Smooth muscle cell of the brain vasculature (primary cell): ENCODE measurements at places on chromosomes 7 and 10.

DNA sequence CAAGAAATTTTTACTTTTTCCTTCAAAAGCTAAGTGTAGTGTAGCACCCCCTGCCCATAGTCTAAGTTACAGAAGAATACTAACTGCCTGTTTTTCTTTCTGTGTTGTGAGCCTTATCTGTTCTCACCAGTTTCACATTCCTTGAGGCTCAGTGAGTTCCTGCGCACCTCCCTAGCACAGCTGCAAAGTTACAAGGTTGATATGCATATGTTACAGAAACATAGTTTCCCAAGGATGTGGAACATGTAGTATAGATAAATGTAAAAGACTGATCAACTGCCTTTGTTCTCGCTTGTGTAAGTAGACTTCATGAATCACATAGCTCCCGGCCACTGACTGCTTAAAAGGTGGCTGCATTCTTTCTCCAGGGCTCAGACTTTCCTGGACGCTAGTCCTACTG, 6.7 kb upstream of the ZNF33B start:
- DNase-seq, result no peak

GRCh38 chr7:42180806-42181205, 56.2 kb downstream of the GLI3 start:
- no peak for DNase-seq

GRCh38 chr10:8133146-8133545, 78.7 kb downstream of the GATA3 start:
- no peak for DNase-seq

DNA sequence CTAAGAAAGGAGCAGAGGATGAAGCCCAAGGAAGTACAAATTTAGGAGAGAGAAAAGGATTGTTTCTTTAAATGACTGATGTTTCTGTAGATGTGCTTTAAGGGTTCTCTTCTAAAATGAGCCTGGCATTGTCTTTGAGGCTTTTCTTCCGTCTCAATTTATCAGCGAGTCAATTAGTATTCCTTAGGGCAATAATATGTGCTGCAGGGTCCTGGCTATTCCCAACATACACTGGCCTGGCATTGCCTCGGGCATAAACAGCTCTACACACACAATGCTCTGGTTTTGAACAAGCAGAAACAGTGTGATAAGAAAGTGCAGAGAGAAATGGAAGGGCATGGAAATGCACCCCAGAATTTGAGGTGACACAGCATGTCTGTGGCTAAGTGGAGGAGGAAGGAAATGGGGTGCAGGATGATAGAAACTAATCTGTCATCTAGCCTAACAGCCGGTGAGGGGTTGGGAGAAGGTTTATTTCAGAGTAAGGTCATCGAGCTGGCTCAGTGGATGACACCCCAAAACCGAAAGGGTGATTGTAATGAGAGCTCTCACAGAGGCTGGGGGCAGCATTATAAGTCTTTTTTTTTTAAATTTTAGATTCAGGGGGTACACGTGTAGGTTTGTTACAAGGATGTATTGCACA, 67.5 kb upstream of the ARHGAP21 start:
- no peak for DNase-seq

GRCh38 chr10:132450825-132451505, 54.0 kb downstream of the PWWP2B start:
- no peak for DNase-seq

GRCh38 chr7:158450476-158451124, 137.0 kb downstream of the PTPRN2 start:
- no peak for DNase-seq

- no peak for DNase-seq
These were observed 60.7 kb upstream of the LAMB4 start for GRCh38 chr7:108190891-108191290.

GRCh38 chr7:14414274-14414986, 425.0 kb upstream of the ETV1 start:
- DNase-seq, result no peak

- DNase-seq, result no peak
These were observed 124.8 kb downstream of the CACNA2D1 start for GRCh38 chr7:82318786-82319185.

- no peak for DNase-seq
These were observed 94.3 kb upstream of the DNAAF5 start for GRCh38 chr7:631964-632830.

- no peak for DNase-seq
These were observed 32.6 kb downstream of the IKZF1 start for GRCh38 chr7:50336894-50337703.

DNA sequence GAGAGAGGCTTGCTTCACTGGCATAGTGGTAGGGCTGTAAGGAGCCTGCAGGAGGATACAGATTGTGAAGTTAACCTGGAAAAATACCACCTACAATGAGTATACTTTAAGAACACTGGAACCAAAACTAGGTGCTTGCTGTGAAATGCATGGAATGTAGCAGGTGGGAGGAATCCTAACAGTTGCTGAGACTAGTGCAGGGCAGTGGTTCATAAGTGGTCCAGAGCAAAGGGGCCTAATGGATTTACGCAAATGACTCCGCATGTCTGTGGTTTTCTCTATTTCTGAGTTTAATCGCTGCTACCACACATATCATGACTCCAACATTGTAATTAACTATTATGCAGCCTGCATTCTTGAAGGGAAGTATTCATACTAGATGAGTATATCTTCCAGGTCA, 218.4 kb downstream of the CHRM2 start:
- no peak for DNase-seq

DNA sequence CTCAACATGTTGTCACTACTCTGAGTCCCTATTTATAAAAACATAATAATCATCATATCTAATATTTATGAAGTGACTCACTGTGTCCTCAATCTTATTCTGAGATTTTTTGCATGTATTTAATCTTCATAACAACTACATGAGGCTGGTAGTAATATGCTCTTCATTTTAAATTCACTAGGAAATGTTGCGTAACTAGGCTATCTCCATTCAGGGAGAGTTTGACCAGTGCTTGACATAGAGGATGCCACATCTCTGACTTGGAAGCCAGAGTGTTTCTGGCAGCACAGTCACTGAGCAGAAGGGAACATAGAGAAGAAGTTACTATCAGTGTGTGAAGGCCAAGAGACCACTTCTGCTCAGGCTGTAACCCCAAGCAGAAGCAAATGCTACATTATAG, 88.9 kb downstream of the FAM13C start:
- no peak for DNase-seq

DNA sequence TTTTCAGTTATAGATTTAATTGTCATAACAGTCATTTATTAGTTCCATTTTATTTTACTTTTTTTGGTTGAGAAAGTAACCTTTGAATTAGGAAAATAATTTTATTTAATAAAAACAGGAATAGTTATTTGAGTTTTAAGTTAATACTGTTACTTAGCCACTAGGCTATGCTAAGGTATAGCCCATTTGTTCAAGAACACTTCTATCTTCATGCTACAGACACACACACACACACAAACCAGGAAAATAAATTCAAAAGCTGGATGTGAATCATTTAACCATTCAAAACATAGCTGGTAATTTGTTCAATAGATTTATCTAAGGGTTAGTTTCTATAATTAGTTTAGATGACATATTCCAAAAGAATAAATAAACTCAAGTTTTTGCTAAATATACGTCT, 148.4 kb downstream of the RNF133 start:
- DNase-seq, result no peak

DNA sequence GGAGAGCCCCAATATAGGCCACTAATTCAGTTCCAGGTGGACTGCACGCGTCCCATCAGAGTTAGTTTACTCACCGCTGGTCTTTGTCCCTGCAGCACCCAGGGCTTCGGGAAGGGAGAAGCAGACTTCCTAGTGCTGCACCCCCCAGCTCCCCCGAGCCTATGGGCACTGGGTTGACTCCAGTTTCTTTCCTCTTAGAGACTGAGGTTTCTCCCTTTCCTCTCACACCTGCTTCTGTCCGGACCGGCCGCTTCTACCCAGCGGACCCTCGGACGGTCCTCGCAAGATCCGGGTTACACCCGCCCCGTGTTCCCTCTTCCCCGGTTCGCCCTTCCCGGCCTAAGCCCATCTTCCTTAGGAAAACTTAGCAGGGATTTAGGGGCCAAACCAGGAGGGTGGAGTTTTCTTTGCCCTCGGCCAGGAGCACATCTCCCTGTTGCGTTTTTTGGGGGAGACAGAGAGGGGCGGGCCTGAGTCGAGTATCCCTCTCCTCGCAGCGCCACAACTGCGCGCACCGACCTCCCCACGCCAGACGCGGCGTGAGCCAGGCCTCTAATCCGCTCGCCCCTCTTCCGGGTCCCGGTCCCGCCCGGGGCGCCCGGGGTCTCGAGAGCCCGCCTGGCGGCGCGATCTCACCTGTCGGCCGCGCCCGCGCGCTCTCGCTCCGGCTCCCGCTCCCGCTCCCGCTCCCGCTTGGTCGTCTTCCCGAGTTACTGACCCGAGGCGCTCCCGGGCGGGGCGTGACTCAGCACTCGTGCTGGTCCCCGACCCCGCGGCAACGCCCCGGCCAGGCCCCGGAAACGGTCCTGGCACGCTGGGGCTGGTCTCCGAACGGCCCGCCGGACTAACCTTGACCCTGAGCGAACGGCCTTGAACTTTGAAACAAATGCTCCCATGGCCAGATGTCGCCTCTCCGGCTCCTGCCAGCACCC, at the start of gene AIFM2:
Gene AIFM2 (minus strand): TSS at position 728 of the 932 bp plus-strand sequence. CDS start 8,741 bp downstream, outside the sequence.
- no peak for DNase-seq

DNA sequence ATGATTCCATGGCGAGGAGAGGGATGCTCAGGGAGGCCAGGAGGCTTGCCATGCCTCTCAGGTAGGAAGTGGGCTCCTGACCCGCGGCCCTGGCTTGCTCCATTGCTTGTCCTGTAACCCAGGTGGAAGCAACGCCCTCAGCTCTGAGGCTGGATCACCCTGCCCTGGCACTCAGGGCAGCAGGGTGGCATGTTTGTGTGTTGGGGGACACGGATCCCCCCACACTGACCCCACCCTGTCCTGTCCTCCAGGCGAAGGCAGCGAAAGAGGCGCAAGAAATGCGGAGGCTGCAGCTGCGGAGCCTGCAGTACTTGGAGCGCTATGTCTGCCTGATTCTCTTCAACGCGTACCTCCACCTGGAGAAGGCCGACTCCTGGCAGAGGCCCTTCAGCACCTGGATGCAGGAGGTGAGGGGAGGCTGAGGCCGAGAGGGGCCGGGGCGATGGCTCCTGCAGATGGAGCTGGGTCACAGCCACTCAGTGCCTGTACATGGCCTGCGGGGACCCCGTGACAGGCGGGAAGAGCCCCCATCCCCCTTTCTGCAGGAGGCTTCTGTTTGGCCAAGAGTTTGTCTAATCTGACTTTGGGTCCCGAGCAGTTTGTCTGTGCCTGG, 38.3 kb downstream of the PRF1 start:
- DNase-seq, result no peak

DNA sequence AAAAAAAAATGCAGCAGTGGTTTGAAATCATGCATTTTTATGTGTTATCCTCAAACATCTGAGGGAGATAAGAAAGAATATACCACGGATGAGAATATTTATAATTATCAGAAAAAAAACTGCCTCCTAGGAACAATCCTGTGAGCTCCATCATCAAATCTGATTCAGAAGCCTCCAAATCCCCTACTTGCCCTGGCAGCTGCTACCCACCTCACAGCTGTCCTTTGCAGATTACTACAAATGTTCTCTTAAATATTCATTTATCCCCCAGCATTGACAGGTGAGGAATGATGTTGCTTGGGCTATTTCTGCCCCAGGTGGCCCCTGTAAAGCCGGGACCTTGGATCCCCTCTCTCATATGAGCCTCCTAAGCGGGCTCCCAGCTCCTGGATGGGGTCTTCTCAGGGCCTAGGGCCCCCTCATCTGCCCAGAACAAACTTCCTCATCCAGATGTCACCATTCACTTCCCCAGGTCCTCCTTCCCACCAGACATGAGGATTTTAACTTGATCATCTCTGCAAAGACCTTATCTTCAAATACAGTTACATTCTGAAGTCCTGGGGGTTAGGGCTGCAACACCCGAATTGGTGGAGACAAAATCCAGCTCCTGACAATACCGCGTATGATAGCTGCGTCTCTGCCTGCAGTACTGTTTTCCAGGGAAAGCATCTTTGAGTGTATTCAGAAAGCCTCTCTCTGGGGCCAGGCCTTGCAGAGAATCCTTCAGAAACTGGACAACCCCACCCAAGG, 81.9 kb upstream of the INSIG1 start:
- DNase-seq, result no peak

DNA sequence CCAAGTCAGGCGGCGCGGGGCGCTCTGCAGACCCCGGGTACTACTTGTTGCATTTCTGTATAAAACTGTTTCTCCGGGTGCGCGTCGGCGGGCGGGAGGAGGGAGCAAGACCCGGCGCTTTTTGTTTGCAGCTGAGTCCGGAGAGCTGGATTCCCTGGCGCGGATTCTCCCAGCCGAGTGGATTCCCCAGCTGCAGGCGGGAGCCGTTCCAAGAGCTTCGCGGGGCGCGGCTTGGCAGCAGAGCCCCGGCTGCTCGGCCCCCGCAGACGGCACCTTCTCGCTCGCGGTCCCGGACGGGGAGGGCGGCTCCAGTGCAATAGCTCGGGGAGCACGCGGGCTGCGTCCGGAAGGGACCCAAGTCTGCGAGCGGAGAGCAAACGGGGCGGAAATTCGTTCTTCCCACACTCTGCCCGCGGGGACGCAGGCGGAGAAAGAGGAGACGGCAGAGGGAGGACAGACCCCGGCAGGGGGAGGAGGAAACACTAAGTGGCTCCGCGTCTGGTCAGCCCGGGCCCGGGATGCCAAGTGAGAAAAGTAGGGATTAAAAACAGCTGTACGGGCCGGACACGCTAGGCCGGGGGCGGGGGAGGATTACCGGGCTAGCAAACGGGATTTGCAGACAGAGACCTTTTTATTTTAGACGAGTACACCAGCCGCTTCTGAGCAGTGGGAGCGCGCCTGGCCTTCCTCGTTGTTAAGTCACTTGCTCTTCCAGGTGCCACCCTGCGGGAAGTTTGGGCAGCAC, at the start of gene TRIL:
Gene TRIL (minus strand): TSS at position 96 of the 745 bp plus-strand sequence. CDS start 284 bp downstream, outside the sequence.
- DNase-seq, result no peak
